ENCODE measurements at places on chromosomes 1 and 21.

- no peak for DNase-seq
Measured at GRCh38 chr1:15400627-15401026, 9.1 kb upstream of the EFHD2 start.

DNA sequence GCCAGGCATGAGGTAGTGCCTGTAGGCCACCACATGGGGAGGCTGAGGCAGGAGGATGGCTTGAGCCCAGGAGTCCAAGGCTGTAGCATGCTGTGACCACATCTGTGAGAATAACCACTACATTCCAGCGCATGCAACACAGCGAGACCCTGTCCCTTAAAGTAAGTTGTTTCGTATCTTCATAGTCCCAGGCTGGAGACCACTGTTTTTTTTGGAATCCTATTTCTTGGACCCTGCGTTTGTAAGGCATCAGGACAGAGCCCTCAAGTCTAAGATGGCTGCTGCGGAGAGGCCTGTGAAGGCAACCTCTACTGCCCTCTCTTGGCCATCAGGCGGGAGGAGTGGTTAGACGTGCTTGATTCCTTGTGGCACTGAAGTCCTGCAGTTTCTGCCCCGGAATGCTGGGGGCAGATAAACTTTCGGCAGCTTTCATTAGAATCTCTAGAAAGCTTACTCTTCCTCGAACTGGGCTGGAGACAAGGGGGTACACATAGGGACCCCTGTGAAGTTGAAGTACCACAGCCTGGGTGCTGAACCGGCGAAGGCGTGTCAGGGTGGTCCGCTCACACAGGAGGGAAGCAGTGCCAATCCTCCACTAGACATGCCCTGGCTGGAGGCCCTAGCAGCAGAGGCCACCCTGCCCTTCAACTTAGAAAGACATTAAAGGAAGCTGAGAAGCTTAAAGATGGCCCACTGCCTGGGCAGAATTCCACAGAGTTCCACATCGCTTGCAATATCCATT lies 36.6 kb downstream of the RABIF start:
- peak; percentile 43 for DNase-seq

DNA sequence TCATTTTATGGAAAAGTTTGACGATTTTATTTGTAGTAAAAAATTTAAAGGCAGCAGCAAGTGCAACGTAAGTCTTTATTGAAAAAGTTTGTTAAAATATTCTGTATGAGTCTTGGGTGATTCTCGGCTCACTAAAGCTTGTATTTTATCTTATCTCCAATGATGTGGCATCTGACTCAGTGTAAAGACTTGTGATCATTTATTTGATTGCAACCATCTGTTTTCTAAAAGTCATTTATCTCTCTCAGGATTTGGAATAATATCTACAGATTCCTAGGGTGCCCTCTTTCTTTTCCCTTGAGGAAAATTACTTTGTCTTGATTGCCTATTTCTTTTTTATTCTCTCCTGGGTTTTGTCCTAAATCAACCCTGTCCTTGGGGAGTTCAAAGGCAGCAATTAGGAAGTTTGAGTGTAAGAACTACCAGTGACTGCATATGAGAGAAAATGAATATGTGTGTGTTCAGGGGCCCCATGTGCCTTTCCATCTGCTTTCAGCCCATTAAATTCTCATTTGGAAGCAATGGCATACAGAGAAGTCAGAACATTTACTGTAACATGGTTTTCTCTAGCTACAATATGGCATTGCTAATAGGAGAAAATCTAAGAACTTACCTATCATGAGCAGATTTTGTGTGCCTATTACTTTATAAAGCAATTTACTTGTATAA lies 575.0 kb upstream of the CHRM3 start:
- no peak for DNase-seq

DNA sequence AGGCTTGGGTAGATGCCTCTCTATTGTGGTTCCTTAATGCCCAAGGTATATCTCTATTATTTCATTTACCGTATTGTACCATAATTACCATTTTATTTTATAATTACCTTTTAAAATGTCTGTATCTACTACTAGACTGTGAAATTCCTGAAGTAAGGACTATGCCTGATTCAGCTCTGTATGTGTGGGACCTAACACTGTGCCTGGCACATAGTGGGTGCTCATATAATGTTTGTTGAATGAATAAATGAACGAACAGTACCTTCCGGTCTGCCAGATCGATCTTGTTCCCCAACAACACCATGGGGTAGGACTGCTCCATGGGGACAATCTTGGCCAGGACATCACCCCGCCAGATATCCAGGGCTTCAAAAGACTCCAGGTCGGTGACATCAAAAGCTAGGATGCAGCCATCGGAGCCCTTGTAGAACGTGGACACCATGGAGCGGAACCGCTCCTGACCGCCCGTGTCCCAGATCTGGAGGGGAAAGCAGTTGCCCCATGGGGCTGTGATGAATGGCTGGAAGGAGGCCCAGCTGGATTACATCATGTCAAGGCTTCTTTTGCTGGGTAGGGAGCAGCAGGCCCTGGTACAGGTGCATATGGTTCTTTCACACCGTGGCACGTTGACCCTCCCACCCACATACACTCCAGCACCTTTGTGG lies 10.8 kb downstream of the RAB7B start:
- no peak for DNase-seq

- DNase-seq: peak; percentile 47
Measured at GRCh38 chr1:59705466-59706302, 109.1 kb upstream of the HOOK1 start.

DNA sequence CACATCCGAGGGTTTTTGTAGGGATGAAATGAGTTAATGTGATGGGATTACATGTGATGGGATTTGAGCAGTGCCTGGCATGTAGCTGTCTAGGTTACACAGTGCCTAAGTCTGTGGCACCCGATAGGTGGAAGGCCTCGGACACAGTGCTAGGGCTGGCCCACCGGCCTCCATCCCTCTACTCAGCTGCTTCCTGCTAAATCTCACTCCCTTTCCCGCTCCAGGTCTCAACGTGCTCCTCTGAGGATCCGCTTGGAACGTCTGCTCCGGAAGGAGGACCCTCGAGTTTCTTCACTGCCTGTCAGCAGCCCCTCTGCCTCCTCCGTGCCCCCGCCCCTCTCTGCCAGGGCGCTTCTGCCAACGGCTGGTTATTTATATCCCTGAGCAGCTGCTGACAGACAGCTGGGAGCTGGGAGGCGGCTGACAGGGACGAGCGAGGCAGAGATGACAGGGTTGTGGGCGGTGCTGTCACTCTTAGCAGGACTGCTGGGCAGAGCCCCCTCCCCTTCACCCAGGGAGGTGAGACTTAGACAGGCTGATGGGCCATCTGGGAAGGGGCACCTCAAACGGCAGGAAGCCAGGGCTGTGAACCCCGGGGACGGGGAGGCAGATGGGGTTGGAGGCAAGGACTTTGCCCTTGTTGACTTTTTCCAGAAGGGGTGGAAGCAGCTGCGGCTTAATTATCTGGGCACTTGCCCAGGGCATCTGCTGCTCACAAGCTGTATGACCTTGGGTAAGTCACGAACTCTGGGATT lies 26.6 kb upstream of the LRRN2 start:
- no peak for DNase-seq

GRCh38 chr21:26845066-26845758 lies at the start of gene ADAMTS1:
TSS of gene ADAMTS1 (minus strand) at chr21:26845409. CDS start at chr21:26844954, 455 bp downstream.
- peak; percentile 86 for DNase-seq

DNA sequence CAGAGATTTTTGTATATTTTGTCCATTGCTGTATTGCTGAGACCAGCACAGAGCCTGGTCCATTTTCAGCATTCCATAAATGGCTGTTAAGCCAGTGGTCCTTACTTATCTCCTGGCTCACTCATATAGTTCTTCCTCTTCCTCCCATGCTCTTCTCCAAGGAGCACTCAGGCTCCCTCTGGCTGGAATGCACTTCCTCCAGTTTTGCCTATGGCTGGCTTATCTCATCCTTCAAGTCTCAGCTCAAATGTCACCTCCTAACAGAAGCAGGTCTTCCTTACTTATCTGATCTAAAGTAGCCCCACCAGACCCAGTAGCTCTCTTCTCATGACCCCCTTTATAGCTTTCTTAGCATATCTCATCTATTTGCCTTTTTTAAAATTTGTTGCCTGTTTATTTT lies 146.9 kb downstream of the SLC30A10 start:
- DNase-seq: no peak

- no peak for DNase-seq
Measured at GRCh38 chr21:17539323-17539722, 26.5 kb downstream of the CXADR start.

- no peak for DNase-seq
Measured at GRCh38 chr21:42163511-42163863, 55.5 kb upstream of the ABCG1 start.

DNA sequence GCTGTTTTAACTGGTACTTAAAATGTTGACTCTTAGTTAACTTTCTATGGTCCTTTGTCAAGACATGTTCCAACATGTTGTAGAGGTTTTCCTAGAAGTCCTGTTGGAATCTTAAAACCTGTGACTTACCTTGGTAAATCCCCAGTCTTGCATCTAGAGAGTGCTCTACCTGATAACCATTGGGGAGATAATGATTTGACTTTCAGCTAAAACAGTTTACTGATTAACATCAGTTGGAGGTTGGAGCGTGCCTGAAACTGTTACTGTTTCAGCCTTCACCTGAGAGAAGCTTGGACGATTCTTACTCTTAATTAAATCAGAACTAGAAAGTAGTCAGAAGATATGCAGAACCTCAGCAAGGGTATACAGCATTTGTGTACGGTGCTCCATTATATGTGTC lies 8.8 kb downstream of the MDM4 start:
- DNase-seq: no peak

GRCh38 chr21:45089964-45090363 lies 15.6 kb downstream of the ADARB1 start:
- no peak for DNase-seq

- no peak for DNase-seq
Measured at GRCh38 chr21:23471877-23472276, 2135.4 kb downstream of the MRPL39 start.

GRCh38 chr1:206590025-206590758 lies 22.1 kb downstream of the EIF2D start:
- DNase-seq: peak; percentile 78

DNA sequence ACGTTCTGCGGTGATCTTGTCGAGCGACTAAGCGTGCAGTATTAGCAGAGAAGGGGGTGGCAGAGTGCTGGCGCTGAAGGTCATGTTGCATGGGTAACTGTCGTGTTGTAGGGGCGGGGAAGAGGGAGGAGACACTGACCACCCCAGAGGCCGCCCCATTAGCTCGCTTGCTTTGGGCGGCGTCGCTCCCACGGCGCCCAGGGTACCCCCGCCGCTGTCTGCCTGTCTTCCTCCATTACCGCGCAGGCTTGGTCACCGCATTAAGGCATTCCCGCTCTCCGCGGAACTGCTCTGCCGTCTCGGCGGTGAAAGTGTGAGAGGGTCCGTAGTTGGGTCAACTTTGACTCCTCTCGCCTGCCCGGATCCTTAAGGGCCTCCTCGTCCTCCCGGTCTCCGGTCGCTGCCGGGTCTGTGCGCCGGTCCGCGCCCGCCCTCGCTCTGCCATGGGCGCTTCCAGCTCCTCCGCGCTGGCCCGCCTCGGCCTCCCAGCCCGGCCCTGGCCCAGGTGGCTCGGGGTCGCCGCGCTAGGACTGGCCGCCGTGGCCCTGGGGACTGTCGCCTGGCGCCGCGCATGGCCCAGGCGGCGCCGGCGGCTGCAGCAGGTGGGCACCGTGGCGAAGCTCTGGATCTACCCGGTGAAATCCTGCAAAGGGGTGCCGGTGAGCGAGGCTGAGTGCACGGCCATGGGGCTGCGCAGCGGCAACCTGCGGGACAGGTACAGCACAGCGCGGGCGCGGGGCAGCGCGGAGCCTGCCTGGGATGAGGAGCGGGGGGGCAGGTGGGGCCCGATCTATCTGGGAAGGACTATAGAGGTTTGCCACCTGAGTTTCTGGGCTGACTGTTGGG lies at the start of gene MTARC2:
Gene MTARC2, plus strand, starts transcription at position 234 of the 846 bp plus-strand sequence. Its CDS starts 210 bp downstream, at position 444.
- peak; percentile 64 for DNase-seq

DNA sequence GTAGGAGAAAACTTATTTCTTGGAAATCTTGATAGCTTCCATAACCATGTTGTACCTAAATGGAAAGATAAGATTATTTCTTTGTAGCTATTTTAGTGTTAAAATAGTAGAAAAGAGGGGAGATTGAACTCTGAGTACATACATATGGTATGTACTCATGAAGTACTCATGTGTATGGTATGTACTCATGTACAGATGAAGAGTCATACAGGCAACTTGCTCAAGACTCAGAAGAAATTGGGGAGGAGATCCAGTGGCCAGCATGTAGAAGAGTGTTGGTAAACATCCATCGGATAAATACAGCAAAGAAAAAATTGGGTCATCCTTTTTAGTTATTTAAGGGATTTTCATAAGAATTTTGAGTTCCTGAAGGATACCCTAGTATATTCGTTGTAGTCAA lies 29.0 kb downstream of the MDM4 start:
- no peak for DNase-seq

- DNase-seq: no peak
Measured at GRCh38 chr1:18927082-18927653, 24.8 kb upstream of the ALDH4A1 start.

GRCh38 chr1:178724376-178724727 lies 692 bp upstream of the RALGPS2 start:
- DNase-seq: no peak

GRCh38 chr1:82704393-82704792 lies 903.7 kb downstream of the ADGRL2 start:
- DNase-seq: no peak

GRCh38 chr1:55646181-55646580 lies 431.0 kb upstream of the USP24 start:
- no peak for DNase-seq

Measured in astrocyte of the spinal cord (primary cell).